ENCODE measurements at places on chromosomes 4 and X.

DNA sequence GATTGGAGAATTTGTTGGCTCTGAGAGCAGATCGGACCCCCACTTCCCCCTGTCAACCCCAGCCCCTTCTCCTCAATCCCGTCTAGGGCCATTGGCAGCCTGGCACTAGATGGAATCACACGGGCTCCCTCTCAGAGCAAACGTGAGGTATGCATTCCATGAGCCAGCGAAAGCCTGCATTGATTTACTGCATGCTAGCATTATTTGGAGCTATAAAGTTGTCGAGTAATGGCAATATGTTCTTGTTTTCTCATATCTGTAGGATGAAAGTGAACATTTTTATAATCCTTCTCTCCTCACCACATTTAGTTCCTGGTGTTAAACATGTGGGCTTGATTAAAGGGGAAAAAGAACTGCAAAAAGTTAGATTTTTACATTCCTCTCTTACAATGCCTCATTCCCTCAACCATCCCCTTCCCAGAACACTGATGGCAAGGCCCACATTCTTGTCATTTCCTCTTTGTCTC is 159.2 kb downstream of the SPRY1 start:
- DNase-seq, result no peak

- DNase-seq, result no peak
Measured at GRCh38 chr4:165553221-165553810, 174.5 kb downstream of the CPE start.

DNA sequence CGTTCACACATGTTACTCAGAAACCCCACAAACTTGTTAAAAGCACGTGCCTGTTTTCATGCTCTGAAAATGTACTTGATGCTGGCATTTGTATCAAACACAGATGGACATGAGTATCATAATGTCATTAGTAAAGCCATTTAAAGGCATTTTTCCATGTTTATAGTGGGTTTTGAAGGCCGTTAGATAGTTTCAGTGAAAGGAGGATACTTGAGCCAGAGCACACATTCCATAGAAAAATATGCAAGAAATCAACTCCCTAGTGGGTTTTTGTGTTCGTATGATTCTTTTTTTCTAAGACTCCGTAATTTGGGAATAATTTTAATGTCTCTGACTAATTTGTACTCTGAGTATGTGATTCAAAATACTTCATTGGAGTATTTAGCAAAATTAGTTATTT is 216.2 kb upstream of the BMP3 start:
- no peak for DNase-seq

DNA sequence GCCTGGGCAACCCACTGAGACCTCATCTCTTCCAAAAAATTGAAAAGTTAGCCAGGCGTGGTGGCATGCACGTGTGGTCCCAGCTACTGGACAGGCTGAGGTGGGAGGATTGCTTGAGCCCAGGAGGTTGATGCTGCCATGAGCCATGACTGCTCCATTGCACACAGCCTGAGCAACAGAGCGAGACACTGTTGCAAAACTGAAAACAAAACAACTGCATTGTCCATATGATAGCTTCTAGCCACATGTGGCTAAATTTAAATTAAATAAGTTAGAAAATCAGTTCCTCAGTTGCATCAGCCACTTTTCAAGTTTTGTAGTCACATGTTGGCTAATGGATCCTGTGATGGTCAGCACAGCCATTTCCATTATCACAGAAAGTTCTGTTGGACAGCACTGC is 67.9 kb downstream of the GAB1 start:
- DNase-seq, result no peak

GRCh38 chrX:27591938-27592337 is 1.8 kb downstream of the DCAF8L2 start:
- DNase-seq, result no peak

GRCh38 chrX:40685362-40685918 is 38.1 kb upstream of the CXorf38 start:
- DNase-seq, result no peak
